Muscle of leg (tissue), 16 donors: ENCODE measurements at places on chromosomes 2 and 18. TPM values are rescaled to one million over a fixed set of nuclear protein-coding genes. Genes with fewer than 3 reads are reported as not detected.

VSNL1 gene
- total RNA-seq, result 2.3 TPM

CCDC141 gene
- 76.1 TPM for total RNA-seq

FZD7 gene
- total RNA-seq, result 22.4 TPM

TMEM214 gene
- total RNA-seq, result 31.3 TPM

DNA sequence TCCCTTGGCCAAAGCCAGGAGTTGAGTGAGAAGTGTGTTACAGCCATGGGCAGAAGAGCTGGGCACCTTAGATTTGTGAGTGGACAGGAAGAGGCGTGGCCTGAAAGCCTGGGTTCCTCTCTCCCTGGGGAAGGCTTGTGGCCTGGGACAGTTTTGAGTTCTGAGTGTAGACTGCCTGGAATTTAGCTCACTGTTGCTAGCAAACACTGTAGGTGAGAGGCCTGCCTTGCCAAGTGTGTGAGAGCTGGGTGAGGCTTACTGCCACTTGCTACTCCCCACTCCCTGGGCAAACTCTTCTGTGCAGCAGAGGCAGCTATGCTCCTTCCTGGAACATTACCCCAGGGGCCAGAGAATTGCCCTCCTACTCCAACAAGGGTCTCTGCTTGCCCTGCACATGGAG is 150.0 kb upstream of the GALNT5 start:
- H3K4me3 ChIP-seq, result no peak overlapping the region
- no peaks in the 10 kb centered on the region for H3K27me3 ChIP-seq
- H3K4me1 ChIP-seq, result no peaks in the 10 kb centered on the region

TSN gene
- total RNA-seq, result 38.0 TPM

- H3K4me1 ChIP-seq, result no peaks in the 10 kb centered on the region
- no peak for DNase-seq
- H3K4me3 ChIP-seq, result no peak overlapping the region
- no peaks in the 10 kb centered on the region for H3K36me3 ChIP-seq
These were observed 234.9 kb downstream of the FHOD3 start for GRCh38 chr18:36532394-36532793.

GRCh38 chr18:45462179-45462578 is 153.1 kb upstream of the SLC14A2 start:
- no peak overlapping the region for H3K27ac ChIP-seq
- no peak overlapping the region for H3K4me3 ChIP-seq
- H3K36me3 ChIP-seq, result no peaks in the 10 kb centered on the region

DNA sequence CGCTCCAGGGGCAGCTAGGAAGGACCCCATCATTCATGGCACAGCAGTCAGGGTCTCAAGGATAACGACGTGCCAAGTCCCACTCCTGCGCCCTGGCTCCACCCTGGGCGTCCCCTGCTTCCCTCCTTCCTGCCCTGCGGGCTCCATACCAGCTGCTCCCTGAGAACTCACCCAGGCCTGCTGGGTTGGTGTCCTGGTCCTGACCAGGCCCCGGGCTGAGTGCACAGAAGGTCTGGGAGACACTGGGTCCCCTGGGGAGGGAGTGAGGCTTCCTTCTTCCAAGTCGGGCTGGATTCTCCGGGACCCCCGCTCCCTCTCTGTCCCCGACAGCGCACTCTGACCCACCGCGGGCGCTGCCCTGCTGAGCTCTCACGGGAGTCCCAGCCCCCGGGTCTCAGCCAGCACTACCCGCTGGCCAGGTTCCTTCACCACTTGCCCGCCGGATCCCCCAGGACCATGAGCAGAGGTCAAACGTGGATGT is 160.2 kb downstream of the PXDN start:
- H3K4me3 ChIP-seq, result no peak overlapping the region
- H3K36me3 ChIP-seq, result no peaks in the 10 kb centered on the region
- no peak for DNase-seq
- no peak overlapping the region for H3K27ac ChIP-seq

- peaks cover 2% of the 10 kb centered on the region for H3K36me3 ChIP-seq
- H3K27ac ChIP-seq, result no peak overlapping the region
- H3K4me1 ChIP-seq, result peaks cover 6% of the 10 kb centered on the region
- H3K27me3 ChIP-seq, result peaks cover 2% of the 10 kb centered on the region
- H3K4me3 ChIP-seq, result no peak overlapping the region
- no peak for DNase-seq
These were observed 58.3 kb downstream of the HPCAL1 start for GRCh38 chr2:10360850-10361588.

GMCL1 gene
- 7.5 TPM for total RNA-seq

- peaks cover 11% of the 10 kb centered on the region for H3K4me1 ChIP-seq
- H3K27me3 ChIP-seq, result no peaks in the 10 kb centered on the region
- H3K4me3 ChIP-seq, result no peak overlapping the region
- H3K36me3 ChIP-seq, result no peaks in the 10 kb centered on the region
- no peak for DNase-seq
- H3K27ac ChIP-seq, result no peak overlapping the region
These were observed 115.9 kb upstream of the ARHGAP28 start for GRCh38 chr18:6613581-6613980.

WDR7 gene
- total RNA-seq, result 18.1 TPM

DNA sequence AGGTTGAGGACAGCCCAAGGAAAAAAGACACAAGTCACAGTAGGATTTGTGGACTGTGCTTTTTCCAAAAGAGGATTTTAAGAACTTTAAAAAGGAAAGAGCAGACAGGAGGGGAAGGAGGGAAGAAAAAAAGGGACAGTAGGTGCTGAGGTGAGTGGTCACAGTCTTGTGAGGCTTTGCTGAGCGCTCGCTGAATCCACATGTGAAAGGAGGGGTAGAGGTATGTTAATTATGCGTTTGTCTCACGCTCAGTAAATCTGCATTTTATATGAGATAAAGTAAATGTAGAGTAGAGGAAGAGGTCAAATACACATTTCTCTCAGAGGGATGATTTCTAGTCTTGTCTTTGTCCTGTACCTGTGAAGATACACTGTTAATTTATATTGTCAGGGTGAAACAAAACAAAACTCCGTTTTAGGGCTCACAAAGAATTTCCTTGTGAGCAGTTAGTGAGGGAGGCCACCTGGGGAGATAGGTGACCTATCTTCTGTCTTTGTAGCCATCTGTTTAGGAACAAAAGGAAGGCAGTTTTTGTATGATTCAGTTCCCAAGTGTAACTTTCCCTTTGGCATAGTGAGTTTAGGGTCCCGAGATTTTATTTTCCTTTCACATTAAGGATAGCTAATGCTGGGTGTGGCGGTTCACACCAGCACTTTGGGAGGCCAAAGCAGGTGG is 25.3 kb downstream of the GNAL start:
- DNase-seq, result no peak
- H3K4me3 ChIP-seq, result no peak overlapping the region
- H3K27me3 ChIP-seq, result no peaks in the 10 kb centered on the region
- no peaks in the 10 kb centered on the region for H3K36me3 ChIP-seq
- H3K4me1 ChIP-seq, result no peaks in the 10 kb centered on the region
- no peak overlapping the region for H3K27ac ChIP-seq

DNA sequence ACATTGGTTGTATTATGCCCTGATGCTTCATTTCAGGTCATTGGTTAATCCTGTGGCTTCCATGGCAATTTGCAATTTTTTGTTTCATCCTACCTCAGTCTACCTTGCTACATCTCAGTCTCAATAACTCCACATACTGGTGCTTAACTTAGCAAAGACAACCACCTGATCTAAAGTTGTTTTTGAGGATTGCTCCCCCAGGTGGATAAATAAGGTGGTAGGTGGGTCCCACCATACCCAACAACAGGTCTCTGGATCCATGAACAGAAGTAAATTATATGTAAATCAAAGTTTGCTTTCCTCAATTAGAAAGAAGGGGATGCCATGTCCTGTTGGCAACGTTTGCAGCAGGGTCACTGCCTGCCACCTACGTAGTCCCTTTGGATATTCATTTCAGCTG is 7.0 kb downstream of the XIRP2 start:
- H3K4me3 ChIP-seq, result no peak overlapping the region
- H3K27ac ChIP-seq, result no peak overlapping the region
- no peak for DNase-seq
- H3K36me3 ChIP-seq, result no peaks in the 10 kb centered on the region

- no peak overlapping the region for H3K4me3 ChIP-seq
- H3K27me3 ChIP-seq, result peaks cover 3% of the 10 kb centered on the region
- H3K27ac ChIP-seq, result no peak overlapping the region
- DNase-seq, result no peak
- peaks cover 9% of the 10 kb centered on the region for H3K4me1 ChIP-seq
These were observed 3.6 kb downstream of the CNRIP1 start for GRCh38 chr2:68316111-68316510.

- no peaks in the 10 kb centered on the region for H3K4me1 ChIP-seq
These were observed 97.2 kb downstream of the AGPS start for GRCh38 chr2:177489719-177490301.

GRCh38 chr2:203656522-203657287 is 49.7 kb upstream of the CD28 start:
- no peaks in the 10 kb centered on the region for H3K4me1 ChIP-seq
- H3K27ac ChIP-seq, result no peak overlapping the region
- H3K36me3 ChIP-seq, result no peaks in the 10 kb centered on the region
- no peak overlapping the region for H3K4me3 ChIP-seq

DNA sequence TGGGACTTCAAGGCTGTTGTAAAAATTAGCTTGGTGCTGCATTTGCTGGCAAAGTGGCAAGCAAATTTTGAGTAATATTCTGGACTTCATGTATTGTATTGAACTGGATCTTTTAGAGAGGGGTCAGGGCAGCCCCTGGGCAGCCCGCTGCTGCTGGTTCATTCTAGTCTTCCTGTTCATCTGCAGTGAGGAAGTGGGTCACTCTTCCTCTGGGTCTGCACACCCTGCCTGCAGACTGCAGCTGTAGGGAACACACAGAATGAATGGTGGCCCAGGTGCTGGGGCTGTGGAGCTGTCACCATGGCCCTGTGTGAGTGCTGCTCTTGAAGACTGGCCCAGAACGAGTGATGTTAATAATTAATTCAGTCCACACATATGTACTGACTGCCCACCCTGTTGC is 9.4 kb downstream of the SH3RF3 start:
- H3K27me3 ChIP-seq, result peaks cover 20% of the 10 kb centered on the region
- no peaks in the 10 kb centered on the region for H3K36me3 ChIP-seq
- H3K27ac ChIP-seq, result no peak overlapping the region
- H3K4me3 ChIP-seq, result no peak overlapping the region
- no peak for DNase-seq

ALPI gene
- total RNA-seq, result not detected

G6PC2 gene
- not detected for total RNA-seq

- DNase-seq, result no peak
- H3K36me3 ChIP-seq, result peaks cover 26% of the 10 kb centered on the region
- H3K27ac ChIP-seq, result no peak overlapping the region
- no peak overlapping the region for H3K4me3 ChIP-seq
- H3K4me1 ChIP-seq, result no peaks in the 10 kb centered on the region
These were observed 33.9 kb downstream of the CCDC138 start for GRCh38 chr2:108820482-108820881.

COLEC11 gene
- total RNA-seq, result 0.18 TPM

GRCh38 chr2:219173176-219173575 is 3.3 kb upstream of the SLC23A3 start:
- H3K27me3 ChIP-seq, result no peaks in the 10 kb centered on the region
- peaks cover 11% of the 10 kb centered on the region for H3K4me1 ChIP-seq
- H3K27ac ChIP-seq, result no peak overlapping the region
- DNase-seq, result no peak
- peaks cover 39% of the 10 kb centered on the region for H3K36me3 ChIP-seq
- no peak overlapping the region for H3K4me3 ChIP-seq

DNA sequence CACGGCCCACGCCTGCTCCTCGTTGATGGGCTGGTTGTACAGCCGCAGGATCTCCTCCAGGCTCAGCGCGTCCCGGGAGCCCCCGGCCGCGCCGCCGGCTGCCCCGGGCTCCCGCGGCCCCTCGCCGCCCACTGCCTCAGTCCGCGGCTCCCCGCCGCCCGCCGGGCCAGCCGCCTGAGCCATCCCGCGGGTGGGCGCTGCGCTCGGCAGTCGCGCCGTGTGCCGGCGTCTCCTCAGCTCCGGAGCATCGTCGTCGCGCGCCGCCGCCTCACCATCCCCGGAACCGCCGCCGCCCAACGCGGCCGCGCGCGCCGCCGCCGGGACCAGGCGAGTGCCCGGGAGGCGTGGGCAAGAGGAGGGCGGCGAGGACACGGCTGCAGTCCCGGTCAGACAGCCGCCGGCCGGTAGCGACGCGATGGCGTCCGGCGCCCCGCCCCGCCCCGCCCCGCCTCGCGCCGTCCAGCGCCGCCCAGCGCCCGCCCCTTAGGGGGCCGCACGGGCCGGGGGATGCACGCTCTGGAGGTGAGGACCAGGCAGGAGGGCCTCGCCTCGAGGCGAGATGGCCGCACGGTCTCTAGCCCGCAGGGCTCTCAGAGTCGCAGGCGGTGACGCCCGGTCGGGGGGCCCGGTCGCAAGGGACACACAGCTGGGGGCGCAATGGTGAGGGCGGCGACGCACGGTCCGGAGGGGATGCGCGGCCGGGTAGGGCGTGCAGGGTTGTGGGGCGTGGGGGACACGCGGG is at the start of gene SPIRE1:
SPIRE1 (minus strand) TSS at position 424 of the 742 bp plus-strand sequence; CDS start at position 183, 241 bp downstream.
- no peaks in the 10 kb centered on the region for H3K36me3 ChIP-seq
- H3K4me1 ChIP-seq, result peaks cover 2% of the 10 kb centered on the region
- peak within 1 kb of the TSS; percentile 68 for H3K4me3 ChIP-seq
- H3K27me3 ChIP-seq, result no peaks in the 10 kb centered on the region
- peak; percentile 84 for DNase-seq

GRCh38 chr2:215487002-215487372 is 51.1 kb upstream of the FN1 start:
- DNase-seq, result no peak
- H3K4me3 ChIP-seq, result no peak overlapping the region
- H3K4me1 ChIP-seq, result no peaks in the 10 kb centered on the region
- no peaks in the 10 kb centered on the region for H3K27me3 ChIP-seq

DNA sequence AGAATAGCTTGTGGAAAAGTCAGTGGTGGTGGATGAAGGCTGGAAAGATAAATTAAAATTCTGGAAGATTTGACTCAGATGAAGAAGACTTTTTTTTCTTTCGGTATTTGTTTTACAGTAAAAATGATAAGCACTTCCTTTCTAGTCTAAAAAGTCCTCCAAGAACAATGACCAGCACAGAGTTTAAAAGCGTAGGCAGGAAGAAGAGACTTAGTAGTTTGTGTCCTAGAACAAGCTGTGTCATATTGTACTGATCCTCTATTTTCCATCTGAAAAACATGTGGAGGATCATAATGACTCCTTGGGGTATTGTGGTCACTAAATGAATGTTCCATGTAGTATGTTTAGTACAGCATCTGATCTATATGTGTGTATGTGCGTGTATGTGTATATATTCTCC is 132.4 kb upstream of the FSHR start:
- no peak overlapping the region for H3K27ac ChIP-seq
- H3K36me3 ChIP-seq, result no peaks in the 10 kb centered on the region
- no peak for DNase-seq
- H3K4me1 ChIP-seq, result no peaks in the 10 kb centered on the region

DNA sequence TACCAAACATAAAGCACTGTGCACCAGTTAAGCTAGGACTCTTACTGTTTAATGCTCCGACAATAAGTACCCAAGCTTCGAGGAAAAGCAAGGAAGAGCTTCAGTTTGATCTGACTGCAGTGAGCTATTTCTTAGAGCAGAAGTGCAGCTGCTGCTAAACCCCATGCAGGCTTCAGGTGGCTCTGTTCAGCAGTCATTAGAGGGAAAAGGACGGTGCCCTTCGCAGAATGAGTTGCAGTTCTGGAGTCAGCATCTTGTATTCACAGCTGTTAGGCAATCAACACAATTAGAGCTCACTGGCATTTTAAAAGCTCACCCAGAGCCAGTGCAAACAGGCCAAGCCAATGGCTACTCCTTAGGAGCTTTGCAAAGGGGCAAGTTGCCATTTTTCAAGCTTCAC is 1.5 kb upstream of the CERKL start:
- no peak overlapping the region for H3K27ac ChIP-seq
- peaks cover 9% of the 10 kb centered on the region for H3K4me1 ChIP-seq
- no peak overlapping the region for H3K4me3 ChIP-seq
- H3K36me3 ChIP-seq, result no peaks in the 10 kb centered on the region
- H3K27me3 ChIP-seq, result peaks cover 25% of the 10 kb centered on the region

GRCh38 chr18:74063023-74063422 is 84.6 kb downstream of the FBXO15 start:
- DNase-seq, result no peak
- no peak overlapping the region for H3K27ac ChIP-seq
- H3K4me3 ChIP-seq, result no peak overlapping the region
- H3K36me3 ChIP-seq, result no peaks in the 10 kb centered on the region
- H3K27me3 ChIP-seq, result no peaks in the 10 kb centered on the region
